Left lobe of liver (tissue), 2 donors: ENCODE measurements at places on chromosomes 2 and 18. TPM values are rescaled to one million over a fixed set of nuclear protein-coding genes. Genes with fewer than 3 reads are reported as not detected.

DNA sequence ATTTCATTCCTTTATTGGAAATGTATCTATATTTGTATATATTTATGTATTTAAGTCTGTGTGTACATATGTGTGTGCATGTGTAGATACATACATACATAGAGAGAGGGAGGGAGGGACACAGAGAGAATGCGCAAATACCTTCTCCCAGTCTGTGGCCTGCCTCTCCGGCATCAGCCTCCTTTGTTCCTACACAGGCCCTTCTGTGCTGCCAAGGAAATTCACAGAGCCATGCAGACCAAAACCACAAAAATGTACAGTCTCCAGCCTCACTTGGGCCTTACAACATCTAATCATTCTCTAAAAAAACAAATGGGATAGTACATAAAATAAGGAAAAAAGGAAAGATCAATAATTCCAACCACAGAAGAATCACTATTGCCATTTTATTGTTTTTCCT is 8.8 kb upstream of the CRACDL start:
- DNase-seq: no peak

GRCh38 chr2:156803243-156803642 is 367.1 kb downstream of the GPD2 start:
- DNase-seq: peak; percentile 50

DNA sequence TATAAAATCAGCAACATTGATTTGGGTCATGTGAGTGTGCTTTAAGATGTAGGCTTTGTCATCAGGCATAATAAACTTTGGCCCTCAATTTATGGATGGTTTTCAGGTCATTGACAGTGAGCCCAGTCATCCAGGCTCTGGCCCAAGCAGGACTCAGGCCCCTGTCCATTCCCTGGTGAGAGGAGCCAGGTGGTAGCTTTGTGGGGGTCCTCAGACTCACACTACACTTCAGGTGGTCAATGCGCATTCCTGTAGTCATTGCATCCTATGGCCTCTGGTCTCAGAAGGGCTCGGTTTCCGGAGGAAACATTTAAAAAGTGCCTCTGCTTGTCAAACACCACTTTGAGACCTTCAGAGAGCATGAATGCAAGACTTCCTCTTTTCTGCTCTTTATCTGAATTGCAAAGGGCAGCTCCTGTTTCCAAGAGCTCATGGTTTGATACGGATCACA is 20.2 kb downstream of the LGALSL start:
- no peak for DNase-seq

DNA sequence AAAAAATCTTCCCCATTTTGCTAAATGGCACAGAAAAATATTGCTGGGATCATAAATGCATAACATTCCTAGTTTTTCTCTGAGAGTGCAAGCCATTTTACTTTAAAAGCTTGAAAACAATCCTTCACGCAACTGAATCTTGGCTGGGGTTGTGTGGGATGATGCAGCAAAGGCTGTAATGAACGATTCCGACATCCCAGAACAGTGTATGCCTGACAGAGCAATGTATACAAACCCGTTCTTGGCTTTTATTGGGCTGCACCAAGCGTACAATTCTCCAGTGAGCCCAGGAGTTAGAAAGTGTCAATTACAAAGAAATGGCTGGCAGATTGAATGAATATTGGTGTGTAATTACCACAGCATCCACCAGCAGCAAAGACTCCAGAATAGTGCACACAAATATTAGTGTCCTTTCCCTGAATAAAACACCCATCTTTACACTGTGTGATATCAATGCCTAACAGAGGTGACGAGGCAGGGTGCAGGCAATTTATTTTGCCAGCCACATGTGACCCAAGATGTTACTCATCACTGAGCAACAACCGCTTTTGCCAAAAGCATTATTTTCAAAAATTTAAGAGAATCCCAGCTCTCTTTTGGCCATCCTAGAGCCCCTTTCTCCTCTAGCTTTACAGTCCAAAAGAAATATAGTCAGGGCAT is 578.6 kb upstream of the CHAC2 start:
- no peak for DNase-seq

DNA sequence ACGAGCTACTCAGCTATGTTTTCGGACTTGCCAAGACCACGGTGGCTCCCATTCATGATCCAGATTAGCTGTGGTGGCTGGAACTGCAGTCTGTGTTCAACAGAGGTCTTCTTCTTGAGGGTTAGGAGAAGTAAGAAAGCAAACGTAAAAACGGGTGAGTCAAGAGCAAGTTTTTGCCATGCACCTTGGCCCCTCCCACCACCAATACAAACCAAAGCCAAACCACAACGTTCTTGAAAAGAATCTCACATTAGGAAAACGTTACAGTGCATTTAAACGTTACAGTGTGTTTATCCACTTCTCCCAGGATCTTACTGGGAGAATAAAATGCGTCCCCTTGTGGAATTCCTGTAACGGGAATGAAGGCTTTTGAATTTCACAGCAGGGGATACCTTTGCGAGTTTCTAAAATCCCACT is 725 bp downstream of the FBXO48 start:
- no peak for DNase-seq

DNA sequence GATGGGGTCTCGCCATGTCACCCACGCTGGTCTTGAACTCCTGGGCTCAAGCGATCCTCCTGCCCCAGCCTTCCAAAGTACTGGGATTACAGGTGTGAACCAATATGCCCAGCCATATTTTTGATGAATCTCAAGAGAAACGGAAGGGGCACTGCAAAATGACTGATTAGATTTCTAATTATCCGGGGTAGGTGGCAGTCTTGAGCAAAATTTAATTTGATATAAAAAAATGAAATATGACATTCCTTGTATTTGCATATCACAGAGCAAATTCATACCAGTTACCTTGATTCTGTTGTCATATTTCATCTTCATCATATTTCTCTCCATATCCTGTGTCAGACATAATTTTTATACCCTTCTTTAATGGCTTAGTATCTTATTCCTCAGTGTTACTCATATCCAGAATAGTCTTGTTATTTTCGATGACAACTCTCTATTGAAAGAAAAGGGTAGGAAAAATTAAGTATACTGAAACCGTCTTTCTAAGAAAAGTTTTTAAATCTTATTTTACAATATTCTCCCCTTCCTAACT is 30.0 kb upstream of the RTN4 start:
- DNase-seq: no peak

DNA sequence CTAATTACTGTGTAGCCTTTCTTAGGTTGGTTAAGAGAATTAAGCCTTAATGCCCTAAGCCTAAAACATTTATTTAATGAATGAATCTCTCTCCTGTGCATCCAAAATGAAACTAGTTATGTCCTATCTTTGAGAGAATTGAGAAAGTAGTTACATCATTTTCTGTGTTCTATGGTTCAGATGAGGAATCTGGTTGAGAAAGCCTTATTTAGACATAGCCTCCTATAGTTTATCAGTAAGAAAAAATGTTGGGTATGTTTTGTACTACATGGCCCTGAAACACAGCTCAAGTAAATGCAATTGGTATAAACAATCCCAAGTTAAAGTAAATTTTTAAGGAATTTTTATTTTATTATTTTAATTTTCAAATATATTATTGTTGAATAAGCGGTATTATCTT is 25.9 kb upstream of the RAMP1 start:
- DNase-seq: no peak

DNA sequence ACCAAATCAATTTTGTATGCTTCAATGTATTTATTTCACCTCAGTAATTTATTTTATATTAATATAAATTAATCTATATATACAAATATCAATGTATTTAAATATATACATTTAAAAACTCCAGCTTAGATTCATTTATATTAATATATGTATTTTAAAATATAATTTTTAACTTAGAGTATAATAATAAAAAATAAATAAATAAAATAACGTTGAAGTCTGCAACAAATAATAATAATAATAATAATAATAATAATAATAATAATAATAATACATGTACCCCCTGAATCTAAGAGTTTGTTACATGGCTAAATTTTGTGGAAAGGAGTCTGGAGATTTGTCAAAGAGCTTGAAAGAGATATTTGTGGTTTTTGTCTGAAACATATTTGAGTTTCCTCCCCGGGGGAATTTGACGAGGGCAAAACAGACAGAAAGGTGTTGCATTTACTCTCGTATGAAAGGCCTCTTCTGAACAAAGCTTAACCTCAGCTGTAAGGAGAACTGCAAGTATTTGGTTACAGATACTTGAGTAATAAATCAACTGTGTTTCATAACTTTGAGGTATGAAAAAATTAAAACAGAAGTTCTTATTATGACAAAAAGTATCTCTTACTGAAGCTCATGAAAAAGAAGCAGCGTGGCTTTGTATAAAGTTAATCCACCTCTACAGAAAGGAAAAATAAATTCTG is 93.4 kb downstream of the CDH19 start:
- no peak for DNase-seq

- peak; percentile 91 for DNase-seq
Measured at GRCh38 chr18:79679552-79680099, at the start of gene CTDP1. CTDP1 (plus strand) TSS chr18:79679803; CDS start chr18:79679948, 145 bp downstream.

DNA sequence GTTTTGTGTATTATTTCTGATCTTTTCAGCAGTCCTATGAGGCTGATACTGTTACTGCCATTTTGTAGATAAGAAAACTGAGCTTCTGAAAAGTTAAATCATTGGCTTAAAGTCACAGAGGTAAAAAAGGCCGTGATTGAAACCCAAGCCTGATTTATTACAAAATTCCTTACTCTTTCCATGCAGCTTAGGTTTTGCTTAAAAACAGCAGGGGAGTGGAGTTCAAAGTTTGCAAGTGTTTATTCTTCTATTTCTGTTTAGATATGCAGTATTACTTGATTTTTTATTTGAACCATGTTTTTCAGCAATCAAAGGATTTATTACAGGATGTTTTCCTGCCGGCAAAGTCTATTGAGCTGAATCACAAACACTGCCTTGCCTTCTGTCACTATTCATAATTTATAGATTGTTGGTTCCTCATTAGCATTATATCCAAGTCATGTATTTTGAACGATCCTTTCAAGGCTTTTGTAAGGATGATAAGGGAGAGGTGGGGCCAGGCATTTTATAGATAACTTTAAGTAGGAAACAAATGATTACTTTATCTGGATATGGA is 31.9 kb upstream of the MSTN start:
- DNase-seq: no peak

GRCh38 chr2:96602330-96602823 is 35.7 kb downstream of the KANSL3 start:
- no peak for DNase-seq

DNA sequence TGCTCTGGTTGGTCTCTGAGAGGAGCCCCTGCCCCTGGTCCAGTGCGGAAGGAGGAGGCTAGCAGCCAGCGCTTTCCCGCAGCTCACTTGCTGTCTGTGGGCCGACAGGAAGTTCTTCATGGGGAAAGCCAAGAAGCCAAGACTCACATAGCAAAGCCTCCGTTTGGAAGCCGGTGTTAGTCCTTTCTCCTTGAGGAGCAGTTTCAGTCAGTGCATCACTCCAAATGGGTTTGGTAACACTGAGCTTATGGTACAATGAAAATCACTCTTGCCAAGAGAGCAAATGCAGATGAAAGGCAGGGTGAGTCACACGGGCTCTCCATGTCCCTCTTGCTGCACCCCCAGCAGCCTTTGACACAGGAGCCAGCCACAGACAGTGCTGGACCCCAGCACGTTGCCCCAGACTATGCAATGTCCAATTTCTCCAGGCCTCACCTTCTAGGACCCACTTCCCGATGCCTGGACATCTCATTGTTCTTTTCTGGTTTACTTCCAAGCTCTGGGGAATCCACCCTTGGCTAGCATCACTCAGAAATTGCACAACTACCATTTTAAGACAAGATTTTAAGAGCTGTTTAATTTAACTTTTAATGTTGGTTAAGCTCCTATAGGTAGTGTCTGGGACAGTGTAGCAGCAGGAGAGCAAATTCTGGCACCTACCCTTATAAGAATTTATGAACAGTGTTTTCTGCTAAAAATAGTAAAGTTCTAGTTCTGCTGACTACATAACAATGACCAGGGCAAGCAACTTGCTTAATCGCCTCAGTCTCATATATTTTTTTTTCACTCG is 174.9 kb downstream of the ASB1 start:
- no peak for DNase-seq

DNA sequence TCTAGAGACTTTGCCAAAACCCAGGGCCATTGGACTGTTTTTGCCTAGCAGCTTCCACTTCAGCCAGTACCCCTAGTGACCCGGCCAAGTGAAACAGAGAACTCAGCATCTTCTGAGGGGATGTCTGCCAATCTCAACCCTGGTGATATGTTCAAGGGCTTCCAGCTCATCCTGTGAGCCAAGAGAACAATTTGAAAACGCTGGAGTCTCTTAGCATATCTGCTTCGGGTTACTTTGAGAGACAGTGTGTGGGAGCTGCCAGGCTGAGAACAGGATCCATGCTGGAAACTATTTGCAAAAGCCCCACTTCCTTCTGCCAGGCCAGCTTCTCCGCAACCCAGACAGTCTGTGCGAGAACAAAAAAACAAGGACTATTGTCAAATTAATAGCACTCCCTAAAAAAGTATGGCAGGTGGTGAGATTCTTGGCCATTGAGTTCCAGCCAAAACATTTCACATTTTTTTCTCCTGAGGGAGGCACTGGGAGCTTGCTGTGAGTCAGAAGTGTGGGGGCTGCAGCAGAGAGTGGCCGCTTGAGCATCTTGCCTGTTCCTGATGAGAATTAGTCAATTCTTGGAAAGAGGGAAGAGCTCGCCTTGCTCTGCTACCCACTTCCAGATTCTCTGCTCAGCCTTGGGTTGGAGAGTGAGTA is 395.6 kb upstream of the TRIB2 start:
- DNase-seq: no peak

CD207 gene
- not detected for total RNA-seq

DNA sequence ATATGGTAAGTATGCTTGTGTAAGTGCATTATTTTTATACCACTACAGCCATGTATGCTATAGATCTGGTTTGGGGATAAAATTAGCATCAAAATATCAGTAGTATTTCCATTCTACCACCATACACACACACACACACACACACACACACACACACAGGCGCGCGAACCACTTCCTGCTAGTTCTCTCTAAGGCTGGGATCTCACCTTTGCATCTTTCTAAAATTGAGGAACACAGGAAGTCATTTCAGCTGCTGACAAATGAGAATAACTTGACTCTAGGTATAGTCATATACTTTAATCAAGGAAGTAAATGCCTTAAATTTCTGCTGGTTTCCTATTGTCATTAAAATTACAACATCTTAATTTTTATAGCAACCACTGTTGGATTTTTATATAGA is 72.5 kb downstream of the RBM43 start:
- no peak for DNase-seq

GRCh38 chr2:15050483-15050882 is 418.0 kb downstream of the LRATD1 start:
- DNase-seq: no peak

DNA sequence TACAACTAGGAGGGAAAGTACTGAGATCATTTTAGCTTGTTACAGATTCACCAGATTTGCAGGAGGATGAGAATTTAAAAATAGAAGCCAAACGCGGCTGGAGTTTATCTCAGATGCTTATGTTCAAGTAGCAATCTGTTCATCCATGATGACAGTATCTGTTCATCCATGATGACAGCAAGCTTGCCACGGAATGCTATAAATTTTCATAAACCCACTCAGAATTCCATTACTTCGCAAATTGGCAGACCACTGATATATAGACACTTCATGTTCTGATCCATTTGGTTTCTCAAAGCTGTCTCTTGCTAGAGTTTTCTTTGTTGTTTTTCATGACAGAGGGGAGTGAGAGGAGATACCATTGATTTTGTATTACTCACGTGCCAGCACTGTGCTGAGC is 84.2 kb downstream of the GAREM1 start:
- no peak for DNase-seq

- DNase-seq: no peak
Measured at GRCh38 chr18:11290786-11291185, 141.4 kb upstream of the PIEZO2 start.

GRCh38 chr2:208363485-208363884 is 43.1 kb upstream of the PTH2R start:
- no peak for DNase-seq
